ENCODE measurements at places on chromosomes 12 and 14.

GRCh38 chr12:13964666-13965065 is 16.7 kb downstream of the GRIN2B start:
- DNase-seq = no peak

DNA sequence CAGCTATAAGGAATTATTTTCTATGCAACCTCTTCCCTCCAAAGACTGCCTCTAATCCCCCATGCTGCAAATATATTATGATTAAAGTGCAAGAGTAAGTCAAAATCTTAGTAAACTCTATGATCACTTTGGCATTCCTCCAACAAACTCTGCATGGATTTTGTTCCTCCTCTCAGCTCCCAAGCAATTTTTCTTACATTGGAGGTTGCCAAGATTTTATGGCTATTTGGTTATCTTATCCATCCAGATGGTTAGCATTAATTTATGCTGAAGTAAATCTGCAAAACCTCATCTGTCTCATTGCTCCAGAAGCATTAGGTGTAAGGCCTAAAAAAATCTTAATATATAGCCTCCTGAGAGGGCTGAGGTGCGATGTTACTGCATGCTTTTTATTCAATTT is 228.1 kb downstream of the CHST11 start:
- no peak for DNase-seq

- no peak for DNase-seq
These were observed 92.5 kb downstream of the SSPN start for GRCh38 chr12:26287671-26288381.

DNA sequence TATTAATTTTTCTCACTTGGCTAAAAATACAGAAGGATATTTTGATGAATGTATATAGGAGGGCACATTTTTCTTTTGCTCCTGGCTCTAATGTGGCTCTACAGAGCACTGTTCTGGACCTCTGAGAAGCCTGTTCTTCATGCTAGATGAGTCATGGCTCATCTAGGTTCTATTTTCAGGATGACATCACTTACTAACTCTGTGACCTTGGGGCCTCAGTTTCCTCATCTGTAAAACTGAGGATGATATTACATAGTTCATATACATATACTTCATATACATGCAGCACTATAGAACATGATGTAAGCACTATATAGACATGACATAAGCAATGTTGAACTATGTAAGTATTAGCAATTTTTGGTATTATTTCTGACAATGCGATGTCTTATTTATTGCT is 35.8 kb downstream of the SOCS2 start:
- DNase-seq = no peak

GRCh38 chr12:20629414-20630156 is 65.5 kb upstream of the SLCO1C1 start:
- DNase-seq = no peak

- no peak for DNase-seq
These were observed 498 bp downstream of the RACGAP1 start for GRCh38 chr12:50024805-50025186.

GRCh38 chr14:21103411-21103709 is 2.5 kb downstream of the TMEM253 start:
- DNase-seq = no peak

DNA sequence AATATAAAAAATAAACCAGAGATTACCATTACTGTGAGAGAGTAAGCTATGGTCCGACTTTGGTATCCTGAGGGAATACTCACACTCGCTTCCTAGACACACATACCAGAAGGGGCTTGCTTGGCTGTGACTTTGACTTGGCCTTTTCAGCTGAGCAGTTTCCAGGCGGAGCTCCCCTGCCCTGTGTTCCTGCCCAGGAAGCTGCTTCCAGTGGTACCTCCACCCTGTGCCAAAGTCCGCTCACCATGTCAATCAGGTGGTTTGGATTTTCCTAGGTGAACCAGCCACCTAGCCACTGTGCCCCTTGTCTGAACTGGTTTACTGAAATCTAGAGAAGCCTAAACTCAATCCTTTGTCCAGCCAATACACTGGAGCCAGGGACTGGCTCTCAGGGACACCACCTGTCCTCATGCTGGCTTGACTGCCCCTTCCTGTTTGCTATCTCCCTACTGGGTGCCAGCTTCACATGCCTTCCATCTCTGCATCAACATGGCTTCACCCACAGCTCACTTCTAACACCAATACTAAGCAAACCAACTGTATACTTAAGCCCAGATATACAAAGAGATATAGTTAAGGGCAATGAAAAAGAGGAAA is 28.6 kb downstream of the MAX start:
- no peak for DNase-seq

GRCh38 chr12:64625243-64626077 is 15.2 kb downstream of the RASSF3 start:
- DNase-seq = no peak

DNA sequence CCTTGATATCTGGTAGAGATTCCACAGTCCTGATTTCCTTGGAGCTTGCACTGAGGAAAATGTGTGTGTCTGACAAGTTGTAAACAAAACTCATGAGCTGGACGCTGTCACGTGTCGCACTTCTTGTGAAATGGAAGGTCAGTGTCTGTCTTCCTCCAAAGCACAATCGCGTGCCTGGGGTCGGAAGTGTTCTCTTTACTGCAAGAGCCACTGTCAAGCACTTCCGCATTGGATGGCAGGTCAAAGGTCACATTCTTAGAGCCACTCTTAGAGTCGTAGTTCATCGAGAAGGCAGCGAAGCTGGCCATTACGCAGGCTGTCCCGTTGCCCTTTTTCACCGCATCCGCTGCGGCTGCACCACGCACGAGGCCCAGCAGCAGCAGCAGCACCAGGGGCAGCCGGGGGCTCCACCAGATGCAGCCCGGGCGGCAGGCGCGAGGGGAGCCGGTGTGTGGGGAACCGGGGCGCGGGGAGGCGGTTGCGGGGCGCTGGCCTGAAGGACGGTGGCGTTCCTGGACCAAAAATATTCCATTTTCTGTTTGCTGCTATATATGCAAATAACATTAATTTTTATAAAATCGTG is 45.0 kb downstream of the LRTM2 start:
- peak; percentile 79 for DNase-seq

- DNase-seq = no peak
These were observed 28.9 kb downstream of the ABCC9 start for GRCh38 chr12:21912318-21912717.

DNA sequence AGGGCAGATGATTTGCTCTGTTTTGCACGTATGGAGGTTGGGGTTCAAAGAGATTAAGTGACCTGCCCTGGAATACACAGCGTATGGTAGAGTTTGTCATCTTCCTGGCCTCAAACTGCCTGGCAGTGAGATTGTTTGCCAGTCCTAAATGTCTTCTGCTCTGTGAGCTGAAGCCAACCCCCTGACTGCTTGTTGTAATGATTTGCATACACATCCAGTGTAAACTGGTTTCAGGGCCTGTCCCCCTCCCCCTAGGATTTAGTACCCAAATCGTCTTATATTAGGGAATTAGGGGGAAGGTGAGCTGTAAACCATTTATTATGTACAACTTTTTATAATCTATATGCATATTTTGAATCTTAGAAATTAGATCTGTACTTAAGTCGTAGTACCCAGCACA is 38.4 kb downstream of the AKAP3 start:
- no peak for DNase-seq

GRCh38 chr12:118288174-118288573 is 84.5 kb downstream of the TAOK3 start:
- DNase-seq = no peak

DNA sequence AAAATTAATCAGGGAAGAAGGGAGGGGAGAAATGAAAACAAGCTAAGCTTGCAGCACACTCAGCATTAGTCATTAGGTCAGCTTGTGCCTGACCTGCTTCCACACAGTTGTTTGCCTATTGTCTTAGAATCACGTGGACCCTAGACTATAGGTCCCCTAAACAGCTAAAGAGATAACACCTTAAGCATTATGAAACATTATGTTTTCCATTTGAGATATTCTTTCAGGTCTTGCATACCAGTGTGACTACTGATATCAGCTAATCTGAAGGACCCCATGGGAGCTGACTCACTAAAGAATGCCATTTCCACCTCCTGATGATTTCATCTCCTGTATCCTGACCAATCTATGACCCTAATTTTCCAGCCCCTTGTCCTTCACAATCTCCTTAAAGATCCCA is 154.1 kb upstream of the FUT8 start:
- no peak for DNase-seq

- no peak for DNase-seq
These were observed 64.8 kb upstream of the MAX start for GRCh38 chr14:65167072-65167645.

GRCh38 chr12:26318661-26319068 is 123.3 kb downstream of the SSPN start:
- no peak for DNase-seq

DNA sequence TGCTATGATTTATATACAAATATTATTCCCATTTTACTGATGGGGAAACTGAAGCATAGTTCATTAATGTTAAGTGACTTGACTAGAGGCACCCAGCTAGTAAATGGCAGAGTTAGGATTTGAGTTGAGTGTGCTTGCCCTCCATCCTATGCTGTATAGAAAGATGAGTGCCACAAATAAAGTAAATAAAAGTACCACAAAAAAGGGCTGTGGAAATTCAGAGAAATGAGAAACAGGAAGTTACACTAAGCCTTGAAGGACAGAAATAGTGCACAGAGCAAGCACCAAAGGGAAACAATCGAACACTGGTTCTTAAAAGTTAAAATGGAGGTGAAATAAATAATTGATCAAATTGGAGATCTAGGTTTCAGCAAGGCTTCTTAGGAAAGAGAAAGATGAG is 9.2 kb upstream of the ABCD2 start:
- DNase-seq = no peak

- DNase-seq = no peak
These were observed 25.4 kb upstream of the TESC start for GRCh38 chr12:117124421-117125271.

GRCh38 chr14:76715511-76716081 is 45.7 kb upstream of the VASH1 start:
- DNase-seq = no peak

DNA sequence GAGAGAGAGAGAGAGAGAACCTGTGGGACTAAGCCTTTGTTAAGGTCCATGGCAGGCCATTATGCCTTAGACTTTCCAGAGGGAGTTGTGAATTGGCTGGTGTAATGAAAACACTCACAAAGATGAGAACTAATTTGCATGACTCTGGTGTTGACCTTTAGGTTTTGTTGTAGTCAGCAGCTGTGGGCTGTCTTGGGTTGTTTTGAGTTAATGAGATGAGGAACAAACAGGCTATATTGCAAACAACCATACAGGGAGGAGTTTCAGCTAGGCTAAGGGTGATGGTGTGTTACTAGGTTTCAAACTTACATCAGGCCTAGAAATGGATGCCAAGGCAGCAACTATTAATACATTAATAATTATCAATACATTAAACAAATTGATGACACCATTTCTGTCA is 26.3 kb downstream of the ATXN7L3B start:
- DNase-seq = no peak

DNA sequence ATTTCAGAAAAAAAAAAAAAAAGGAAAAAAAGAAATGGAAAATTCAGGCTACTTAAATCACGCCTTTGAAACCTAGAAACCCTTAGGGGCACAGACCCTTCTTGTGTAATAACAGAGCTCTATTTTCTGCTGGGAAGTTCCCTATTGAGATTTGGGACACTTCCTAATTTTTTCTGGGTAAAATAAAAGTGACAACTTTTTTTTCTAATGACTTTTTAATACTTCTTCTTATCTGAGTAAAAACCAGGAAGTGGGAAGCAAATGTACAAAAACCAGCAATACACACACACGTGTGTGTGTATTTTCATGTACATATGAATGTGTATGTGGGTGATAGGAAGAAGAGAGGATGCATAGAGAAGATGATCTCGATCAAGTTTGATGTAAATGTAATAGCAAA is 35.8 kb downstream of the ETV6 start:
- no peak for DNase-seq

- no peak for DNase-seq
These were observed 4.5 kb downstream of the TAS2R50 start for GRCh38 chr12:10982244-10982643.

GRCh38 chr12:66638666-66639065 is 40.2 kb downstream of the GRIP1 start:
- DNase-seq = no peak

DNA sequence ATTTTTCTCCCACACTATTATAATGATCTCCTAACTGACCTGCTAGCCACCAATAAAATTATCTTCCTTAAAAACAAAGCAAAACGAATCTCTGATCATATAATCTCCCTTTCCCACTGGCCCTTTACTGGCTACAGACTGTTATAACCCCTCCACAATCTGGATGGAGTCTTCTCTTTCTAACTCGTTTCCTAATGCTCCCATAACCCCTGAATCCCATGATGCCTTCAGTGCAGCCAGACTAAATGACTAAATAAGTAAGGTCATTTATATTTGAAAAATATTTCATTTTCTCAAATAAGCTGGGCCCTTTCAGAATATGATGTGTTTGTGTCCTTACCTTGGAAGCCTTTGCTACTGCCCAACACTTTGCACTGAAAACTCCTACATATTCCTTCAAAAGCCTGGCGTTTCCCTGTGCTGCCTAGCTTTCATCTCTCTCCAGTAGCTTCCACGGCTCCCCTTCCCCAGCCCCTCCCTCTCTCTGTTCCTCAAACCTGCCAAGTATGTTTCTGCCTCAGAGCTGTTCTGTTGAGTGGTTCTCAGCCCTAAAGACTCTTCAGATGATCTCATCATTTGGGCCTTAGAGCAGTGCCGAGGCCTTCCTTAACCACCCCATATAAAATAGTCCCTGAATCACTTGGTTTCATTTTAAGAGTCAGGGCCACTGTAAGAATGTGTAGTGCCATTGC is 91.7 kb downstream of the MYRFL start:
- no peak for DNase-seq

GRCh38 chr14:89660166-89660565 is 243.1 kb upstream of the FOXN3 start:
- DNase-seq = no peak

GRCh38 chr12:82082501-82082900 is 275.7 kb downstream of the CCDC59 start:
- DNase-seq = no peak

DNA sequence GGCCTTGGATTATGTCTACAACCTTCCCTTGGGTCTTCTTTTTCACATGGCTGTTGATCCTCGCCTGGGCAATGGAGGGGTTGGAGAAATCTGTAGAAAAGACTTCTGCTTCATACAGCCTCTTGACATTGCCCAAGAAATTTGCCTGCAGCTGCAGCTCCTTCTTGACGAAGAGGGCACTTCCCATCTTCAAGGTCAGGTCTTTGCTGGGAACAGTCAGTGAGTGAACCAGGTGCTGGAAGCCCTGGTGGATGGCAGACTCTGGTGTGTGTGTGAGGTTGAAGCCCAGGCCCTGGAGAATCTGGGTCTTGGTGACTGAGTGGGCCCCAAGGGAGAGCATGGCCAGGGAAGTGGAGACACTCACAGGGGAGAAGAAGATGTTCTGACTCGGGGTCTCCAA is 6.7 kb downstream of the SERPINA9 start:
- DNase-seq = peak; percentile 70

- no peak for DNase-seq
These were observed 4.4 kb downstream of the CLSTN3 start for GRCh38 chr12:7134396-7135166.

Data from osteocyte (in vitro differentiated cells).